8988T (cell line): ENCODE measurements at places on chromosomes 4 and X.

- DNase-seq, result no peak
Measured at GRCh38 chr4:55876387-55876786, 22.9 kb downstream of the EXOC1 start.

- no peak for DNase-seq
Measured at GRCh38 chrX:49233176-49233575, at the start of gene CACNA1F. CACNA1F (minus strand) TSS chrX:49233340; CDS start chrX:49233309, 31 bp downstream.

DNA sequence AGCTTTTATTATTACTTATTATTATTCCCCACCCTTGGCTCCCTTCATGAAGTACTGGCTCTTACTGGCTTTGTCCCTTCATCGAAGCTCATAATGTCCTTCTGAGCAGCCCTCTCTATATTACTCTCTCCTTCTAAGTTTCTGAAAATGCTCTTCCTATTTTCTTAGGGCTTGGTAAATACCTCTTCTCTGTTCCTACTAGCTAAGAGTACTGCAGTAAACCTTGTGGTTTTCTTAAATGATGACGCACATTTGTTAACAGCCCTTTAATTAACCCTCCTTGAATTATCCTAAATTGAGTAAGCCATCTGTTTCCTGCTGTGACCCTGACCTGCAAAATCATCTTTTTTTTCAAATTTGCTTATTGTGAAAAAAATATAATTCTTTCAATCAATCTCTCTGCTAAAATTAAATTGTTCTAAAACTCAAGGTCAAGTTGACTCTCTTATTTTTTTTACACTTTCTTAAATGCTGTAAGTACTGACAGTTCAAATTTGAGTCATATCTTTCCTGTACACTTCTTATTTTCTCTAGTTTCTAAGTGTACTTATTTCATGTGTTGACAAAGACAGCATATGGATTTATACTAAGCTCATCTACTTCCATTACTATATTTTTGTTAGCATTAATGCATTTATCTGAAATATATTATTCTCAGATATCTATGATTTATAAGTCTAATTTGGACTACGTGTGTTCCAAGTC, 148.9 kb downstream of the ADAM29 start:
- no peak for DNase-seq

DNA sequence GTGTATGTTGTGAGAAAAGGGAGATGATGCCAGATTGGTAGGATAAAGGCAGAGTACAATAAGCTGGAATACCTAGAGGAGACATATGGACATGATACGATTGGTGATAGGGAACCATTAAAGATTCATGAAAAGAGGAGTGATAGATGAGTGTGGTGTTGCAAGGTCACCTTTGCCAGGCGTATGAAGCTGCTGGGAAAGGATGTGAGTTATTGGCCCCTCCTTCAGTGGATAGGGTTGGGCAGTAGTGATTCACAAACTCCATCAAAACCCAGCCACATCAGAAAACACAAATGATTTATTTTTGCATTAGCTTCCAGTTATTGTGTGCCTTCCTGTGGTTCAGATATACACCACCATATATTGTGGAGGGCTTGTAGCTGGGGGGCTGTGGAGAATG, 34.3 kb downstream of the TMEM164 start:
- no peak for DNase-seq

- no peak for DNase-seq
Measured at GRCh38 chr4:123495530-123495929, 98.9 kb downstream of the SPRY1 start.

DNA sequence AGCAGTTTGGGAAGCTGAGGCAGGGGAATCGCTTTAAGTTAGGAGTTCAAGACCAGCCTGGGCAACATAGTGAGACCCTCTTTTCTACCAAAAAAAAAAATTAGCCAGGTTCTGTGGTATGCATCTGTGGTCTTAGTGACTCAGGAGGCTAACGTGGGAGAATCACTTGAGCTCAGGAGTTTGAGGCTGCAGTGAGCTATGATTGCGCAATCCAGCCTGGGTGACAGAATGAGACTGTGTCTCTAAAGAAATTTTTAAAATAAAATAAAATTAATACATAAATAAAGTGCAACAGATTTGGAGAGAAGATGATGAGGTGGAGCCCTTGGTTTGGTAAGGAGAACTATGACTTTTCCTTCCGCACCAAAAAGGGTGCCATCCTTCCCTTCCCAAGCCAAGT, 436.9 kb downstream of the NLGN4X start:
- DNase-seq, result no peak

- no peak for DNase-seq
Measured at GRCh38 chr4:91454111-91454510, 849.7 kb upstream of the GRID2 start.

DNA sequence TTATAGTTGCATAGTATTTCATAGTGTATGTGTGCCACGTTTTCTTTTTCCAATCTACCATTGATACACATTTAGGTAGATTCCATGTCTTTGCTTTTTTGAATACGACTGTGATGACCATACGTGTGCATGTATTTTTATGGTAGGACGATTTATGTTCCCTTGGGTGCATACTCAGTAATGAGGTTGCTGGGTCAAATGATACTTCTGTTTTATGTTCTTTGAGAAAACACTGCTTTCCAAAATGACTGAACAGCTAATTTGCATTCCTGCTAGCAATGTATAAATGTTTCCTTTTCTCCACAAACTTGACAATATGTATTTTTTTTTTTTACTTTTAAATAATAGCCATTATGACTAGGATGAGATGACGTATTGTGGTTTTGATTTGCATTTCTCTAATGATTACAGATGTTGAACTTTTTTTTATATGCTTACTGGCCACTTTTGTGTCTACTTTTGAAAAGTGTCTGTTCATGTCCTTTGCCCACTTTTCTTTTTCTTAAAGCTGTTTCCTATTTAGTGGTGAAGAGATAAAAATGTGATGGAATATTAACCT, 969.5 kb upstream of the NDST4 start:
- DNase-seq, result no peak

GRCh38 chr4:70940134-70940533, 38.0 kb downstream of the MOB1B start:
- no peak for DNase-seq

DNA sequence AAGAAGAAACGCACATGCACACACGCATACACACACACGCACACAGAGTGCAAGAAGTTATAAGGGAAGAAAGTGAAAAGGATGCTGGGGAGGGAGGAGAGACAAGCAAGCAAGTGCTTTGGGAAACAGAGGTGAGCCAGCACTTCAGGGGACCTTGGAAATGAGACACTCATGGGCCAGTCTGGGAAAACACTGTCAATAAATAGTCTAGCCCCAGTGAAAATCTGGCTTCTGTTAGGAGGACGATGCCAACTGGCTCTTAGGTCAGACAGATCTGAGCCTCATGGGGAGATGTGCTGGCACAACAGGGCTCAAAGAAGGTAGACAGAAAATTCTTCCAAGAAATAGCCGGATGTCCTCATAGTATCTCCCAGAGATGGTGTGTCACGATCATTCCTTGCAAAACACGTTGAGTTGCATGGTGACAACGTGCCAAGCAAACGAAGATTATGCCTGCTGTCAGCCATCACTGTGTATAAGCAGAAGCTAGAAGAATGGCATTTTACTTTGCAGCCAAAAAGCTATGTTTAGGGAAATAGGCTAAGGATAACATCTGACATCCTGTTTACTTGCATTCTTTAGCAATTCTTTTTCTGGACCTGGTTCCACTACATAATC, 557 bp upstream of the ARHGEF6 start:
- DNase-seq, result no peak

- DNase-seq, result no peak
Measured at GRCh38 chrX:1416965-1417760, 25.2 kb upstream of the SLC25A6 start.

GRCh38 chrX:149837639-149838038, 43.3 kb upstream of the MAGEA8 start:
- DNase-seq, result no peak

GRCh38 chr4:85175190-85175589, 208.7 kb upstream of the WDFY3 start:
- DNase-seq, result no peak

GRCh38 chr4:81143183-81143582, 71.8 kb downstream of the PRKG2 start:
- no peak for DNase-seq

GRCh38 chr4:185128272-185129119, 14.6 kb upstream of the SLC25A4 start:
- peak; percentile 81 for DNase-seq

DNA sequence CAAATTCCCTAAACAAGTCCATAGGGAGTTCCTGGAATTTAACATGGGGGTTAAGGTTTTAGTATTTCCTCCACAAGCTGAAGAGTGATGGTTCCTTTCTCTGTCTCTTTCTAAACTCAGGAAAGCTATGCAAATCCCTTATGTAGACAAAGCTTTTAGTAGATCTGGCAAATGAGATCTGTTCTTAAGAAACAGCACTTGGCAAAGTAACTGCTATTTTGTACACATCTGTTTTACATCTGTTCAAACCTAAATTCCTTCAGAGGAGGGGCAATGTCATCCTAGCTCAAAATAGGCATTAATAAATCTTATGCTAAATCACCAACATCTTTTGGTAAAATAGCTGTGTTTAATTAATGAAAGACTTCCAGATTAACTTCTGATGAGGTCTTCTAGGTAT, 137.8 kb upstream of the TBC1D9 start:
- DNase-seq, result no peak

- no peak for DNase-seq
Measured at GRCh38 chrX:48578661-48579128, 4.4 kb downstream of the RBM3 start.

GRCh38 chrX:39955625-39956024, 142.1 kb downstream of the BCOR start:
- DNase-seq, result no peak

GRCh38 chr4:85548116-85548515, 73.2 kb downstream of the ARHGAP24 start:
- DNase-seq, result no peak

DNA sequence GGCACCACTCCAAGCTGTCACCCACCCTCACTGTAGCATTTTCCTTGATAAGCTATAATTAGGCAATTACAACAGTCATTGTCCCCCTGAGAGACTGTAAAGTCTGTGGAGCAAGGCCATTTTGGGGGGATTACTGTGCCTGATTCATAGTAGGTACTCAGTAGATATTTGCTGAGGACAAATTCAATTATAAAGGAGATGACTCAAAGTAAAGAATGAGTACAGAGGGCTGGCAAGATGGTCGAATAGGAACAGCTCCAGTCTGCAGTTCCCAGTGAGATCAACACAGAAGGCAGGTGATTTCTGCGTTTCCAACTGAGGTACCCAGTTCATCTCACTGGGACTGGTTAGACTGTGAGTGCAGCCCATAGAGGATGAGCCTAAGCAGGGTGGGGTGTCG, 42.0 kb downstream of the MAOB start:
- no peak for DNase-seq

GRCh38 chr4:89496851-89497250, 189.3 kb upstream of the GPRIN3 start:
- no peak for DNase-seq
